ENCODE measurements at places on chromosomes 2 and 18. TPM values are rescaled to one million over a fixed set of nuclear protein-coding genes. Genes with fewer than 3 reads are reported as not detected.
A peak's percentile ranks its signal among the peaks of the same experiment; 100 is the strongest.

GRCh38 chr18:36729197-36729596 is 99.6 kb downstream of the TPGS2 start:
- no peak for DNase-seq

DNA sequence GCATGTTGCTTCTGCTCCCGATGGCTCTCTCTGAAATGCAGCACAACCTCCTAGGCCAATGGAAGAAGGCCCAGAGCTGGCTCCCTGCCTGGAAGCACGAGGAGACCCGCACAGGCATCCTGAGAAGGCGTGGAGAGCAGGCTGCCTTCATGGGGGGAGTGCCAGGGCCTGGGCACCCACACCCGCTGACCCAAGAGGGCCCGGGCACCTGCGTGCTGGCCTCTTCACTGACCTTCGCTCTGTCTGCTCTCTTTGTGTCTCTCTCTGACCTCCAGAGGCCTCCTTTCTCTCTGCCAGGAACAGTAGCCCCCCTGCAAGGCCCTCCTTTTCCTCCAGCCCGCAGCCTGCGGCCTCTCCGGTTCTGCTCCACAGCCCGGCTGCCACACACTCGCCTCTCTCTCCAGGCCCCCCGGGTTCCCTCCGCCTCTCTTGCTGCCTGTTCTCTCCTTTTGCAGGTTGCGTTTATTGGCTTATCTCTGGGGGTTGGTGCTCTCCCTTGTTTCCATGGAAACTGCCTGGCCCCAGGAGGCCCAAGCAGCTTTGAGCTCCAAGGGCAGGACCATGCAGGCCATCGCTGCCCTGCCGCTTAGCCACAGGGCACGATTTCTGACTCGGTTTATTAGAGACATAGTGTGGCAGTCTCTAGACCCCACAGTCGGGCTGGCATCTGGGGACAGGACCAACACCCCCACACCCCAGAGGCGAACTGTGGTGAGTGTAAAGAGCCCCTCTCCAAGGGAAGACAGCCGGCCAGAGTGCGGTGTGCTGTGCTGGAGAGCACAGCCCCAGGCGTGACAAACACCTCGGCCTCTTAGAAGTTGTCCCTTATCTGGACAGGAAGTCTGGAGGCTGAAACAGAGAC is 1.7 kb downstream of the MZT2B start:
- DNase-seq: no peak

- no peak for DNase-seq
Measured at GRCh38 chr18:59464486-59464885, 105.4 kb upstream of the LMAN1 start.

GRCh38 chr2:181682026-181682789 is 1.9 kb upstream of the NEUROD1 start:
- no peak for DNase-seq

DNA sequence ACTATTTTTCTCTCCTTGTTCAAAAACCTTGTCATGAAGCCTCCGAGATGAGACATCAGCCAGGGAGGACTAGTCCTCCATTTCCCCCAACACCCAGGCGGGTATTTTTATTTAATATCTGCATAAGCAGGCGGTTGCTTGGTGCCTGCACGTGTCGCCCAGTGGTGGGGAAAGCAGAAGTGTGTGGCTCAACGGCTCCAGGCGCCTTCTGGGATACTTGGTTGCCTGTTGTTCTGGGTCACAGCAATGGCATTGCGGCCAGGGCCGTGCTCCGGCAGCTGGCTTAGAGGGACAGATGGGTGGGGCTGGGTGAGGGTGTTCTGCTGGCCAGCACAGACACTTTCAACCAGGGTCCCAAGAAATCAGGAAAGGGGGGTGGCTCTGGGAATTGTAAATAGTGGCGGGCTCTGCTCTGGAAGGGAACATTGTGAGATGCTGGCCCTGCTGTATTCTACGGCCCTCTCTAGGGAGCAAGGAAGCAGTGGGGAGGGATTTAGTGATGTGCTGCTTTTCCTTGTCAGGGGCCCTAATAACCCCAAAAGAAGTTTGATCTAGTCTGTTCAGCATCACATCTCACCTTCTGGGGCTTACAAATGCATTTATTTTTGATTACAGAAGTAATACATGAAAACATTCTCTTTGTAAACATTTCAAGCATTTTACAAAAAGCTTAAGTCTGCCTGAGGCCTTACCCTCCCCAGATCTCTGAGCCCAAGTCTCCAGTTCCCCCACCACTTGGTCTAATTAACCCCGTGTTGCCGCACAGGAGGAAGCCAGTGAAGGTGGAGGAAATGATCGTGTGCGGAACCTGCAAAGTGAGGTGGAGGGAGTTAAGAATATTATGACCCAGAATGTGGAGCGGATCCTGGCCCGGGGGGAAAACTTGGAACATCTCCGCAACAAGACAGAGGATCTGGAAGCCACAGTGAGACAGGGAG is 1.1 kb downstream of the VAMP8 start:
- peak; percentile 54 for DNase-seq

- DNase-seq: no peak
Measured at GRCh38 chr2:96201338-96201737, 7.3 kb downstream of the STARD7 start.

GRCh38 chr2:109699646-109700045 is 85.5 kb downstream of the SOWAHC start:
- DNase-seq: no peak

- no peak for DNase-seq
Measured at GRCh38 chr18:67456711-67457110, 59.8 kb downstream of the DSEL start.

DNA sequence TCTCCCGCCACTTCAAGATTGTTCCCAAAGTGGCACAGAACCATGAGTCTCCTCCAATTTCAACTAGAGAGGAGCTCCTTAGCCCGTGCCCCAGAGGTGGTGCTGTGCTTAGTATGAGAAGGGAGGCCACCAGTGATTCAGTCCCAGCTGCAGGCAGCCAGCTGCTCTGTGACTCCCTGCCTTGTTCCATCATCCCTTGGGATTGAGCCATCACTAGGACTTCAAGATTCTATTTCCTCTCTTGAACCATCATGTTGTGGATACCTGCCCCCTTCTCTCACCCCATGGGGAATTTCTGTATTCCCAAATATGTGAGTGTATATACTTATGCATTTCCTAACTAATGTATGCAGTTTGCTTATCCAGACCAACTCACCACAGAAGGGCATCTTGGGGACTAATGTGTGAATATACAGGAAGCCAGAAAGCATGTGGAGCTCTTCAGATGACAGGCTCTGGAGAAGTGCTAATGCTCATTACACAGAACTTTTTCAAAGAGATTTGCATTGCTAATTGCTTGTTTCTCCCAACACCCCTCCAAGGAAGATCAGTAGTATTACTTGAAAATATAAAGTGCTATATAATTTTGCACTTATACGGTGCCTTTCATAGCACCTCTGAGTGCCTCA is 111.0 kb upstream of the MAP3K20 start:
- no peak for DNase-seq

- DNase-seq: no peak
Measured at GRCh38 chr2:181667234-181667633, 10.3 kb upstream of the CERKL start.

- DNase-seq: no peak
Measured at GRCh38 chr2:143668234-143668633, 539.0 kb downstream of the ARHGAP15 start.

DNA sequence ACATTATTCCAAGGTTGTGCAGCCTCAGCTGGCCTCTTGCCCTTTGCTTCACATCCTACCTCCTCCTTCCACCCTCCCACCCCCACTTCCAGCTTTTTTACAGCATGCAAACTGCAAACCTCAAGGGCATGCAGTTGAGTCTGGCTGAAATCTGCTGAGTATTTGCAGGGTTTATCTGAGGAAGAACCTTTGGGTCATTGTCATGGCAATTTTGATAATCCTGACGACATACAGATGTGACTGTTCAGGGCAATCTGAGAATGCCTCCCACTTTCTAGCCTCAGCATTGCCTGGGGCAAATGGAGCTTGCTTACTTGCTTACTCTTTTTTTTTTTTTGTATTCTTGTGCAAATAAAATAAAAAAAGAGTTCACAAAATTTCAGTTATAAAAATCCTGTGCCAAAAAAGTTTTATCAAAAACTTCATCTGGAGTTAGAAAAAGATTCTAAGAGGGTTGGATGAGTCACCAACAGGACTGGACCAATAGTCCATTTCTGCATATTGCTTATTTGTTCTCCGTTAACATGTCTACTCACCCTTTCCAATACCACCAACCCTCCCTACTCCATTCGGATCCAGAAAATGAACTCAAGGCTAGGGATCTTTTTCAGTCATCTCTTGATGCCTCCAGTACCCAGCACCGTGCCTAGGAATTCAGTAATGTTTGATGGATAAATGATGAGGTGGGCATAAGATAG is 23.6 kb upstream of the LHCGR start:
- DNase-seq: no peak

DNA sequence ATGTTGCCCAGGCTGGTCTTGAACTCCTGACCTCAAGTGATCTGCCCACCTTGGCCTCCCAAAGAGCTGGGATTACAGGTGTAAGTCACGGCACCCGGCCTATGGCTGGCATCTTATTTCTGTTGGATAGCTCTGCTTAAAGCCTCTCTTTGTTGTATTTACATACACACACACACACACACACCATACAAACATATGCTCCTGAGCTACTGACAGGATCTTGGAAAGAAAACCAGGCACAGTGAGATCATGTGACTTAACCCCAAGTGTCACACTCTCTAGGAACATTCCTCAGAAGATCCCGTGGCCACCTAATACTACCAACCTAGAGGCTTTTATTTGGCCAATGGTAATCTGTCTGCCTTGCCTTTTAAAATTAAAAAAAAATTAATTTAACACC is 85.1 kb upstream of the HAAO start:
- DNase-seq: no peak

The DYSF gene
- total RNA-seq: 3.8 TPM

The LONRF2 gene
- 0.20 TPM for total RNA-seq

The MRO gene
- total RNA-seq: not detected

The MARCO gene
- not detected for total RNA-seq

Data from activated CD8-positive, alpha-beta T cell treated with anti-CD3 and anti-CD28 coated beads for 36 hours (primary cell).